ENCODE measurements at places on chromosomes 12 and 14.

GRCh38 chr14:94584591-94585280 lies 3.5 kb downstream of the SERPINA5 start:
- DNase-seq: no peak

DNA sequence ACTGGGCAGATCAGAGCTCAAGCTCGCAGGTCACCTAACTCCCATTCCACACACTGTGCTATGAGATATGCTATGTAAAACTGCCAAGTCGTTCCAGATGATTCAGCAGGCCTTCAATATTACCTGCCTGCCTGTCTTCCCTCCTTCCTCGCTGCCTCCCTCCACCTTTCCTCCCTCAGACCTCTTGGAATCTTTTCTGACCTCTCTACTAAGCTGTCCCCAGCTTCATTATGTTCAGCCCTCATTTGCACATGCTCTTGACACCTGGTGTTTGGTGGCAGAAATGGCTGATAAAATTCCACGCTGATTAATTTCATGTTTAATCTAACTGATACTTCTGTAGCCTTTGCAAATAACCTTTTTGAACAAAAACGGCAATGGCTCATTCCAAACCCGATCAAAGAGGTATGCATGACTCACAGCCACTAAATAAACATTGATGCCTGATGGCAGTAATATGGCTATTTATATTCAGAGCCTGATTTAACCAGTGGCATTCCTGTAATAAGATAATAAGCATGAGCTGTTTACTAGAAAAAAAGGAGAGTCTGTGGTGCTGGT lies 130.8 kb upstream of the EGLN3 start:
- DNase-seq: no peak

DNA sequence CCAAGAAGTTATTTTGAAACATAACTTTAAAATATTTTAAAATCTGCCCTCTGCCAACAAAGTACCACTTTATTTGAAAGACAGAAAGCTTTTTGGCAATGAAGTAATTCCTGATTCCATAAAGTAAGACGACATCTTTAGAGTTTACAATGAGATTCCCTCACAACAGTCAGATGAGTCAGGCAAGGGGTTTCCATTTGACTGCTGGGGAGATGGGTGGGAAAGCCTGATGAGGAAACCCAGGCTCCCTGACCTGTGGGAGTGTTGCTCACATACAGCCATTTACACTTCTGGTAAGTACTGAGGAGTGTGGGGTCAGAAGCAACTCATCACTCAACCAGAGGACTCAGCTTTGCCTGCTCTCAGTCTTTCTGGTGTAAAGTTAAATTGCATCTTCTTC lies 10.2 kb downstream of the KITLG start:
- DNase-seq: no peak

DNA sequence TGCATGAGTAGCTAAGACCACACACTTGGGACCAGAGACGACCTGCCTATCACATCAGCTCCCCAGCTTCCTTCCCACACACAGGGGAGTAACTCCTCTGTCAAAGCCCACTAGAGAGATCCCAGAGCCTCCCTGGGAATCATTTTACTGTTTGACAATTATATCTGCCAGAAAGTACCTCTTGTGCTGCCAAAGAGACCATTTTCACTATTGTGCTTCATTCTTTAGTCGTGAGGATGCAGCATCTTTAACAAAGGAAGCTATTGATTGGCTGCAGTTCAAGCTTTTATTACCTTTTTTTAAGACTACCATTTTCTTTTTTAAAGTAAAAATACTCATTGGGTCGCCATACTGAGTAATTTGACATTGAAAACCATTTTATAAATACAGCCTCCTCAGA lies 194.5 kb upstream of the RGS6 start:
- no peak for DNase-seq

- DNase-seq: no peak
Observed at GRCh38 chr14:34181338-34181737, 230.5 kb upstream of the EGLN3 start.

DNA sequence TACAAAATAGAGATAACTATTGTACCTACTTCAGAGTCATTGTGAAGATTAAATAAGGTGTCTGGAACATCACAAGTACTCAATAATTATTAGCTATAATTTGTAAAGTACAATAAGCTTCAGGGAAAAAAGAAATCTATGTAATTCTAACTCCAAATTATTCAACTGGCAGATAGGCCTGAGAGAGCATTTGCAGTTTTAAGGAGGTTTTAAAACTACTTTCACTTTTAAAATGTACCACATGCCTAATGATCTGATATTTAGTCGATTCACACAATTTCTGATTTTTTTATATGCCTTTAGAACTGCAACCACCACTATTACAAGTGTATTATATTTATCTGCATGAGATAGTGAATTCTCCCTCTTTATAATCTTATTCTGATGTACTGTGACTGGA lies 24.9 kb upstream of the FRMD6 start:
- no peak for DNase-seq

All from urinary bladder (tissue), 4 donors.